GM19239 (cell line): ENCODE measurements at places on chromosomes 5 and 9.

DNA sequence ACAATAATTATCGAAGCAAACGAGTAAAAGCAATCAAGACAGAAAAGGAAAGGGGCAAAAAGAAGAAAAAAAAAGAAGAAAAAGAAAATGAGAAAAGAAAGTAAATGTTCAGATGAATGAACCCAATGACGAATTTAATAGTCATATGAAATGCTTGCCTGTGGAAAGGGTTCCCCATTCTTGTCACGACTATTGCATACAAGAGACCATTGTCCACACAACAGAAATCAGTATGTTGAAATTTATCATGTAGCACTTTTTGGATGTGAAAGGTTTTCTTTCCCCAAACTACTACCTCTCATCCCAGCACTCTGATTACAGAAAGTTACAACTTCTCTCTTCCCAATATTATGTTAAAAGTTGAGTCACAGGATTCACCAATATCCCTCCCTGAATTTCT lies 162.4 kb downstream of the ZDHHC21 start:
- DNase-seq, result no peak

- no peak for DNase-seq
These were observed 223.8 kb downstream of the CEMIP2 start for GRCh38 chr9:71544464-71544863.

GRCh38 chr9:137502008-137502911 lies 43.1 kb upstream of the NSMF start:
- no peak for DNase-seq

DNA sequence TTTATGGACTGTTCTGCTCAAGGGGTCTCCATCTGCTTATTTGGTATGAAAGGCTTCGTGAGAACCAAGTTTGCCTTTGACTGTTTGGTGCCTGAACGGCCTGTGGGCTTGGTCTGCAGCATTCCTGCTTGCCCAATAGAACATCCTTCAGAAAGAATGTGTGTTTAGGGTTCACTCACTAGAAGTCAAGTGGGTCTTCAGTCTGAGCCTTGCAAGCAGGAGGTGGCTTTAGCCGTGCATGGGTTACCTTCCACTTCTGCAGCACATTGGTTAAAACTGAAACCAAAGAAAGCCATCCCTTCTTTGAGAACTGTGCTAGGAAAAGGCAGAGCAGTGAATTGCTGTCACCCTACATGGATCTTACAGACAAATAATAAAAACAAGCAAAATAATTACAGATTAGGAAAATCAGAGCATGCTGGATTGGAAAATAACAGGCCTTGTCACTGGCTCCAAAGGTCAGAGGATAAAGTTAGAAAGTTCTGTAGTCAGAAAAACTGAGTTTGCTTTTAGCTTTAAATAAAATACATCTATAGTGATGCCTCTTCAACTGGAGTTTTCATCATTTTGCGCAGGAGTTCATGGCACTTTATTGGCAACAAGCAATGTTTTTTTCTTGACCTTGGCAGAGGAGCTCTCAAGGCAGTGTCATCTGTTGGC lies 16.6 kb downstream of the WWC1 start:
- no peak for DNase-seq

- no peak for DNase-seq
These were observed 94.1 kb upstream of the CACNA1B start for GRCh38 chr9:137783521-137783920.

DNA sequence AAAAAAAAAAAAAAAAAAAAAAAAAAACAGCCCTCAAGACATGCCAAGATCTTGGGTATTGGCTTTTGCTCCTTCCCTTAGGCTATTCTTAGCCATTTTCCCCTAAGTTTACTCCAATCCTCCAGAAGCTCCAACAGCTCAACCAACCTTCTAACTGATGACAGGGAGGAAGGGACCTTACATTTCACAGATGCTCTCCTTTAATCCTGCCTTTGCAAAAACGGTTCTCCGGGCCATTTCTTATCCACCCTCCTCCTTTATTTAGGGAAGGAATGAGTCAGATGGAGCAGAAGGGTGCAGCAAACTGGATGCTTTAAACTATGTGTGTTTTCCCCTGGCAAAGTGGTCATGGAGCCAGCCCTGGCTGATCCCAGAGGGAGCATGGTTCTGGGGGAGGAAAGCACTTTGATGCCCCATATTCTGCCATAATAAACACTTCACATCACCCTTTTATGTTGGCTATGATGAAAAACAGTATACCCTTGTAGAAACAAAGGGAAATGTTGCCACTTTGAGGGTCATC lies 369.4 kb upstream of the DMAC1 start:
- no peak for DNase-seq

DNA sequence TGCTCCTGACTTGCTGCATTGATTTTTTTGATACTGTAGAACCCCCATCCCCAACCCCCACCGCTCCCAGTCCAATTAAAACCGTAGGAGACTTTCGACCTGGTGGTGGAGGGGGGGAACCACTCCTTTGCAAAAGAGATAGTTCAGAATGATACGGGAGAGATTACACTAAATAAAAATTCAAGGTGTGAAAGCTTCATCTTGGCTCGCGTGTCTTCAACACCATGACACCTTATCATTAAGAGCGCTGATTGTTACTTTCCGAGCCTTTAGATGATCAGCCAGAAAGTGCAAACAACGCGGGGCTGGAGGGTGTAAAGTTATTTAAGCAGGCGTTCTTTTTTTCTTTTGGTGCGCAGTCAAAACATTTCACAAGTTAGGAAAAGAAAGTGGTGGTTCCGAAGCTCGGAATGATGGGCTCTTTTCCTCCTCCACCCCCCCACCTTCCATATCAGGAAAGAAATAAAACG lies 1.3 kb upstream of the ZNF462 start:
- DNase-seq, result no peak

- DNase-seq, result no peak
These were observed 268.6 kb upstream of the MVB12B start for GRCh38 chr9:126058011-126058531.

GRCh38 chr5:96624596-96624995 lies 37.6 kb upstream of the CAST start:
- DNase-seq, result no peak

- DNase-seq, result no peak
These were observed 2.6 kb upstream of the SLC25A51 start for GRCh38 chr9:37906312-37907239.

- no peak for DNase-seq
These were observed 82.5 kb downstream of the LRRC70 start for GRCh38 chr5:62661126-62661525.

DNA sequence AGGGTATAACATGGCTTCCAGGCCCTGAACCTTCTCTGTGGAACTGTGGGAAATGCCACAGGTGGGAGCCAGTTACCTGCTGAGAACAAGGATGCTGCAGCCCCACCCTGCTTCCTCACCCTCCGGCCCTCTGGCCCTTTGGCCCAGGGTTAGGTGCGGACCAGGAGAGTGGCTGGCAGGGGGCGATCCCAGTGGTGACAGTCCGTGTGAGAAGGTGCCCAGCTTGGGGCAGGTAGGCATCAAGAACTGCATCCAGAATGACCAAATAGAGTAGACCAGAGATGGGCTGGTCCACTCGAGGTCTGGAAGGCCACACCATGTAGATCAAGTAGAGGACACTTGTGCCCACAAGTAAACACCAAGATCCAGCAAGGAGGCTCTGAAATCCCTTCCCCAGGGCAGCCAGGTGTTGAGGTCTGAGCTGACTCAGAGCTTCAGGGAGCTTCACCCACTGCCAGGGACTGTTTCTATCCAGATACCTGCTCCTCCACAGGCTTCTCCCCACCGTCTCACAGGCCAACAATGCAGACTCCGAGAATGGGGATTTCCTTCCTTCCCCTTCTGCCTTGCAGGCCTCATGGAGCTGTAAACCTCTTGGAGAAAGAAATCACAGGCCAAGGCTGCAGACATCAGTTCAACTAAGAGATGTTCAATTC lies 61.4 kb upstream of the ZSWIM6 start:
- DNase-seq, result no peak

GRCh38 chr5:95615164-95615467 lies 4.8 kb upstream of the GPR150 start:
- no peak for DNase-seq

GRCh38 chr9:26735160-26735559 lies 157.4 kb downstream of the CAAP1 start:
- DNase-seq, result no peak

- no peak for DNase-seq
These were observed 22.6 kb downstream of the PIP5K1B start for GRCh38 chr9:68727636-68728035.

- no peak for DNase-seq
These were observed 17.6 kb upstream of the CDK7 start for GRCh38 chr5:69217151-69217511.

GRCh38 chr5:7881091-7881490 lies 12.1 kb downstream of the MTRR start:
- DNase-seq, result no peak

DNA sequence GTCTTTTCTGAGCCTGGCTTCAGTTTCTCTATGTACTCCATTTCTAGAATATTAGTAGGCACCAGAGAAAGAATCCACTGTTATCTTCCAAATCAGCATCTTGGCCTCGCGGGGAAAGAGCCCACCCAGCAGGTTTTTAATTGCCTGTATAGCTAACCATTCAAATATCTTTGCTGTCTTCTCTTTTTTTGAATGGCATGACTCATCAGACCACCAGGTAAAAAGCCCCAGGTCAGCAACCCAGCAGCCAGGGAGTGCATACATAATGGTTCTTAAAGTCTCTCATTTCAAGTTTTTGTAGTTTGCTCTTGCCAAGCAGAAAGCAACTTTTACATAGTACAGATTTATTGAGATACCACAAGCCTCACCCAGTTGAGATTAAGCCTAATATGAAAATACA lies 50.7 kb downstream of the TMEM167A start:
- no peak for DNase-seq

GRCh38 chr9:137951597-137952490 lies 74.3 kb downstream of the CACNA1B start:
- no peak for DNase-seq

DNA sequence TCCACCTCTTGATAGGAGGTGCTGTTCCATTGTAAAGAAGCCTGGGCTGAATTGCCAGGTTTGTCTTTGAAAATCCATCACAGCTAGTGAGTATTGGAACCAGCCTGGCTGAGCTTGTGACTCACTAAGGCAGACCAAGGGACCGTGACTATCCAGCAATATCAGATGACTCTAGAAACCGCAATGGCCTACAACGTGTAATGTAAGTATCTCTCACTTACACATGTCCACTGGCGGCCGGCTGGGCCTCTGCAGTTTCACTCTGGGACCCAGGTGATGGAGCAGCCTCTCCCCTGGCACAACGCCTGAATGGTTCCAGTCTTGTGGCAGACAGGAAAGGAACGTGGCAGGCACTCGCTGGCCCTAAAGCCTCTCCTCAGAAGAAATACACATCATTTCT lies 3.1 kb upstream of the HRH2 start:
- DNase-seq, result no peak

- DNase-seq, result no peak
These were observed 52.3 kb downstream of the UGCG start for GRCh38 chr9:111948951-111949350.

GRCh38 chr5:32329395-32329834 lies 16.7 kb upstream of the MTMR12 start:
- DNase-seq, result peak; percentile 59

DNA sequence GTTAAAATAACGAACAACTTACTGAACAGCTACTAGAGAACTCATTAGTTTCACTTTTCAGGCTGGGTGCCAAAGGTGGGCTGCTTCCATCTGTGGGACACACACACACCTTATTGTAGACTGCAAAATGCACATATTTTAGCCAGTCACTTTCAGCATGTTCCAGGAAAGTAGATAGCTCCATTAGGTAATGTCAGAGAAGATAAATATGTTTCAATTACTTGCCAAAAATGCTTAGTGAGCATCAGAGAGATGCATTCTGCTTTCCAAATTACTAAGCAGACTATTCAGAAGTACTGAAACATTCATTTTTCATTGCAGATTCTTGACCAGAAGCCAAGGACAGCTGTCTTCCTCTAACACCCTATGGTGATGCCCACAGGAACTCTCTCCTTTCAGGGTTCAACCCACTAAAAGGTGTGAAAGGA lies 56.2 kb upstream of the APC start:
- DNase-seq, result no peak

GRCh38 chr9:15935661-15936305 lies 382.9 kb downstream of the CCDC171 start:
- no peak for DNase-seq

- no peak for DNase-seq
These were observed 811.7 kb upstream of the WWC1 start for GRCh38 chr5:167479779-167480178.

DNA sequence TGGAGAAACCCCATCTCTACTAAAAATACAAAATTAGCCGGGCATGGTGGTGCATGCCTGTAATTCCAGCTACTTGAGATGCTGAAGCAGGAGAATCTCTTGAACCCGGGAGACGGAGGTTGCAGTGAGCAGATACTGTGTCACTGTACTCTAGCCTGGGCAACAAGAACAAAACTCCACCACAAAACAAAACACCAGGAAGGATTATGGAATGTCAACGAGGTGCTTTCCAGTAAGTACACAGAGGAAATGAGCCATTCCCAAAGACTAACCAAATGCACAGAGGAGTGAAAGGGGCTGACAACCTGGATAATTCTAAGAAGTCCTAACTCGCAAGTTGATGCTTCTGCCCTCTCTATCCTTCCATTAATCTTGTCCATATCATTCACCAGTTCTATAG lies 126.1 kb upstream of the RETREG1 start:
- DNase-seq, result no peak

DNA sequence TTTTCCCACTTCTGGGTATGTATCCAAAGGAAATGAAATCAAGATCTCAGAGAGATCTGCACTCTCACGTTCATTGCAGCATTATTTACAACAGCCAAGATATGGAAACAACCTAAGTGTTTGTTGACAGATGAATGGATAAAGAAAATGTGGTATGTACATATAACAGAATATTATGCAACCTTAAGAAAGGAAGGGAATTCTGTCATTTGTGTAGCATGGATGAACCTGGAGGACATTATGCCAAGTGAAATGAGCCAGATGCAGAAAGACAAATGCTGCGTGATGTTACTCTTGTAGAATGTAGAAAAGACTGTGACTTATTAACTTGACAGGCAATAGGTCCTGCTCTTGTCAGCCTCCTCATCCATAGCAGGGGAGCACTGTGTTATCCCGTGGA lies 31.4 kb downstream of the PPARGC1B start:
- DNase-seq, result no peak

- no peak for DNase-seq
These were observed 724 bp downstream of the MACROH2A1 start for GRCh38 chr5:135398160-135398854.

GRCh38 chr5:174531782-174532191 lies 192.6 kb upstream of the MSX2 start:
- no peak for DNase-seq

DNA sequence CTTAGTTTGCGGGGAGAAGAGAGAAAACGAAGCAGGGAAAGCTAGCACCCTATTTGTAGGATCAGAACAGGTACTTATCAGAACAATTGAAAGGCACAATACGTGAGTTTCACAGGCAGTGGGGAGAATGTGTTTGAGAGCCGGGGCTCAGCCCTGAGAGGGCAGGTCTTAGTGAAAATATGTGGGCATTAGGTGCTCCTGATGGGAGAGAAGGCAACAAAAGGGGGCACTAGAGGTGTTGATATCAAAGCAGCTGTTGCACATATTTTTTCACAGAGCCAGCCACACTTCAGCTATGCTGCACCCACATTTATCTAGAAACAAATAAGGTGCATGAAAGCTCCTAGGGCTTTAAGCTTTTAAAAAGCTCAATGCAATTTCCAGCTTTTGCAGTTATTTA lies 99.7 kb upstream of the MAN2A1 start:
- no peak for DNase-seq
